ENCODE measurements at places on chromosomes 12 and 14.

DNA sequence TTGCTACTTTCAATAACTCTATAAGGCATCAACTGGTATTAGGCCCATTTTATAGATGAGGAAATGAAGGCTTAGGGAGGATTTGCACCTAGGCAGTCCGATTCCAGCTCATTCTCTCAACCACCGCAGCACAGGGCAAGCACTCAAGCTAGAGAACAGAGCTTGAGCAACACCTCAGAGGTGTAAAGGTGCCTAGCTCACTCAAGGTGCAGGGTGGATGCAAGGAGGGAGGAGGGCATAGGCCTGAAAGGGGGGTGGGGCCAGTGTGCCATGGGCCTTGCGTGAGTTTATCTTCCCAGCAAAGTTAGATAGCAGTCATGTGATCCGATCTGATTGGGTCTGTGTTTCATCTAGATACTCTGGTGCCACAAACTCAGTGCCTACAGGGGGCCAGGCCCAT is 10.2 kb upstream of the EMP1 start:
- no peak for DNase-seq

- no peak for DNase-seq
These were observed 52.9 kb downstream of the EGLN3 start for GRCh38 chr14:33897878-33898535.

- no peak for DNase-seq
These were observed 164.2 kb upstream of the CLEC14A start for GRCh38 chr14:38420048-38420447.

GRCh38 chr12:49583366-49584094 is 15.6 kb upstream of the MCRS1 start:
- DNase-seq, result no peak

DNA sequence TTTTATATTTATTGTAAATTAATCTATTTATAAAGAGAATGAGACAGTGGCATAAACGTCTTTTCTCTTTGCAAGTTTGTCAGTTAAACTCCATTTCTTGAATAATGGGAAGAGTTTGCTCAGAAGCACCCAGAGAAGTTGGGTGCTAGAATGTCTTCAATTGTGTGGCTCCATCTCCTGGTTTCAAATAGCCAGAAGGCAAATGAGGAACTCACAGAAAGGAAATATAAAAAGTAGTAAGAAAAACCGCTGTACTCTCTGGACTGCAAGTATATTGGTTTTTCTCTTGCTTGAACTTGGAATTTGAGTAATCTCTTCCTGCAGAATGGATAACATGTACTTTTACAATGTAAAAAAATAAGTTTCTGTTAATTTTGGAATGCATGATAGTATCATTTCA is 217.5 kb downstream of the DPY19L2 start:
- DNase-seq, result no peak
